ENCODE measurements at places on chromosomes 1 and 21.

DNA sequence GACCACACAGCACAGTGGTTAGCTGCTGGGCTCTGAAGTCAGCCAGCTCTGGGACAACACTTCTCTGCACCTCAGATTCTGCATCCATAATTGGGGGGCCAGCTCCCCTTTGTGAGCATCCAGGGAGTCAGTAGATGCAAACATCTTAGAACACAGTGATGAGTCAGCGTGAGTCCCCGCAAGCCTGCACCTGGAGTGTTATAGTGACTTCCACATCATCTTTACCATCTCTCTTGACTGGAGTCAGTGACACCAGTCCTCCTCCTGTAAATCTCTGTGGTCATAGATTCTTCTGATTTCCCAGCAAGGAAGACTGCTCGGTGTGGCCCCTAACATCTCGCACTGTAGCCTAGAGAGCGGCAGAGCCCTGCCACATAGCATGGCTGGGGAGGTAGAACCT lies 13.9 kb upstream of the EDN2 start:
- DNase-seq, result no peak

DNA sequence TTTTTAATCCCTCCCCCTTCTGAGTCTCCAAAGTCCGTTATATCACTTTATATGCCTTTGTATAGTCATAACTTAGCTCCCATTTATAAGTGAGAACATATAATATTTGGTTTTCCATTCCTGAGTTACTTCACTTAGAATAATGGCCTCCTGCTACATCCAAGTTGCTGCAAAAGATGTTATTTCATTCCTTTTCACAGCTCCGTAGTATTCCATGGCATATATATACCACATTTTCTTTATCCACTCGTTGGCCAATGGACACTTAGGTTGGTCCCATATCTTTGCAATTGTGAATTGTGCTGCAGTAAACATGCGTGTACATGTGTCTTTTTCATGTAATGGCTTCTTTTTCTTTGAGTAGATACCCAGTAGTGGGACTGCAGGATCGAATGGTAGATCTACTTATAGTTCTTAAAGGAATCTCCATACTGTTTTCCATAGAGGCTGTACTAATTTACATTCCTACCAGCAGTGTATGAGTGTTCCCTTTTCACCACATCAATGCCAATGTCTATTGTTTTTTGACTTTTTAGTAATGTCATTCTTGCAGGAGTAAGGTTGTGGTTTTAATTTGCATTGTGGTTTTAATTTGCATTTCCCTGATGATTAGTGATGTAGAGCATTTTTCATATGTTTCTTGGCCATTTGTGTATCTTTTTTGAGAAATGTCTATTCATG lies 12.3 kb downstream of the MAN1C1 start:
- DNase-seq, result no peak

DNA sequence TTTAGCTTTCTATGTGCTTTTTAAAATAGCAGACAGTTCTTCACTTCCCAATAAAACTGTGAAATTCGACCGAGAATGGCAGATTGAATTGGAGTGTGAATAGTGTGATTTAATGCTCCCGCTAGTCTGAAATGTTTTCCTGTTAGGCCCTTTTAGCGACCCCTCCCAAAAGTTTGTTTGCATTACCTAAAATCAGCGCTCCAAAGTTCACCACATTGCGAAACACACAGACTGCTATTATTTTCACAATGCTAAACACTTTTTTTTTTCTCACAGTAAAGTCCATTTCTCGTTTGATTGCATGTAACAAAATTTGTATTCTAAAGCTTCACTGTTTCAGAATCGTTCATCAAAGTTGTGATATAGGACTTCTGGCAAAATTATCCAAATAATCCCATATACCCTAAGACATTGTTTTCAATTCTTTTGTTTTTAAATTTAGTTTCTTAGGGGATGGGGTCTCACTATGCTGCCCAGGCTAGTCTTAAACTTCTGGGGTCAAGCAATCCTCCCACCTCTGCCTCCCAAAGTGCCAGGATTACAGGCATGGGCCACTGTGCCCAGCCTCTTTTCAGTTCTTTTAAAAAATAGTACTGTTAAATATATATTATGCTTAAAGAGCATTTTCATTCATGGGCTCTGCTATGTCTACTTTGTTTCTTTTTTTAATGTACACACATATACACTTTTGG lies 76.5 kb upstream of the USH2A start:
- DNase-seq, result no peak

- DNase-seq, result no peak
These were observed 43.9 kb downstream of the NAV1 start for GRCh38 chr1:201582705-201583442.

DNA sequence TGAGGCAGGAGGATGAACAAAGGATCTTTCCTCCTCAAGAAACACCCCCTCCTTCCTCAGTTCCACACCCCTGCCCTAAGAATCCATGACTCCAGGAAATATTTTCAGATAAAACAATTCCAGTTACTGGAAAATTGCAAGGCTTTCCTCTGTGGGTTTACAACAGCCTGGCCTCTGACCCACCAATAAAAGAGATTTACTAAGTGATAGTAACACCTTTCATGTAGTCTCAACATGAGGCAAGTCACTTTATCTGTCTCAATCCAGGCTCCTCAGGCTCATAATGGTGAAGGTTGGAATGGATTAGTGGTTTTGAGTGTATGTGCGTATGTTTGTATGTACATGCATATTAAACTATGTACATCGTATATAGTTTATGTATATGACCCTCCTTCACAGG lies 71.4 kb upstream of the PPP2R5A start:
- no peak for DNase-seq

- DNase-seq, result no peak
These were observed 15.3 kb downstream of the AGPAT3 start for GRCh38 chr21:43880111-43880985.

- DNase-seq, result no peak
These were observed 561.1 kb downstream of the NPHP4 start for GRCh38 chr1:5430911-5431697.

DNA sequence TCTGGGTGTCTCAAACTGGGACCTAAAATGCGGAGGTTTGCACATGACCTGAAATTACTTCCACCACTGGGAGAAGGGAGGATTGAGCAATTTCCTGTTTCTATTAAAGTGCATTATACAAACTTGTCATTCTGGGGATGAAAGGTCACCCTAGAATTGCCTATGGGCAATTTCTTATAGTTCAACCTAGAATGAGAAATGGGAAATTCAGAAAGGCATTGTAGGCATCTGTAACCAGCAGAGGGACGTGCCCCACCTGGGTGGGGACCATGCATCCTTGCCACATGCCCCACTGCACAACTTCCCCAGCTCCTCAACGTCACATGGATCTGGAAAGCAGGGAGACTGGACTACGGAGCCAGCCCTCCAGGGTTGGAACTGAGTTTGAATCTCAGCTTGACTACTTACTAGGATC lies 47.0 kb downstream of the MRPL39 start:
- DNase-seq, result no peak

GRCh38 chr1:94979656-94980581 lies 53.0 kb upstream of the CNN3 start:
- no peak for DNase-seq

DNA sequence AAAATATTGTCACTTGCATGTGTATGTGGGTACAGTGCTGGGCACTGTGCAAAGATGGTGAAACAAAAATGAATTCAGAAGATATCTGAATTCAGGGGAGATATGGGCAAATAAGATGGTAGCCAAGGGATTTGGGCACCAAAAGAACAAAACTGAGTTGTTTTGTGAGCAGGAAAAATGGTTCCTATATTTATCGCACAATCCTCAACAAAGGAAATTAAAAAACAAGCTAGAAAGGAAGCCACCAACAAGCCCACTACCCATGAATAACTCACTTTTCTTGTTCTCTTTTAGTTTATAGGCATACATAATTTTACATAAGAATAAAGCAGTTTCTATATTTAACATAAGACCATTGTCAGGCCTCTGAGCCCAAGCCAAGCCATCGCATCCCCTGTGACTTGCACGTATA lies 40.7 kb upstream of the VASH2 start:
- DNase-seq, result no peak

DNA sequence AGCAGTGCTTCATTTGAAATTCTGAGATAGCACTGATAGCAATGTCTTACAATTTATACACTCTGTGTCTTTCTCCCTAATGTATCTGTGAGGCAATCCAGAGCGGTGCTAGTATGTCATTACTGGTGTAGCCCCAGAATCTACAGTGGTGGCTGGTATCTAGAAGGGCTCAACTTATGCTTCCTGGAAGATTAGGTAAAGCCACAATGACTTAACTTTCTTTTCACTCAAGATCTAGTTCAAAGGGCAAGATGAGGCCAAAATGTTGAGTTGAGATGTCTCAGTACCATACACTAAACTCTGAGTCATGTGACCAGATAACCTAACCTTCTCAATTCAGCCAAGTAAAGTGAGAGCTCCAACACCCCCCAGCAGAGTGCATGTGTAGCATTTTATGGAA lies 77.5 kb downstream of the PAPPA2 start:
- no peak for DNase-seq

GRCh38 chr21:46048926-46049889 lies 48.7 kb upstream of the COL6A2 start:
- DNase-seq, result no peak

- no peak for DNase-seq
These were observed 55.7 kb downstream of the NID1 start for GRCh38 chr1:236009191-236009590.

DNA sequence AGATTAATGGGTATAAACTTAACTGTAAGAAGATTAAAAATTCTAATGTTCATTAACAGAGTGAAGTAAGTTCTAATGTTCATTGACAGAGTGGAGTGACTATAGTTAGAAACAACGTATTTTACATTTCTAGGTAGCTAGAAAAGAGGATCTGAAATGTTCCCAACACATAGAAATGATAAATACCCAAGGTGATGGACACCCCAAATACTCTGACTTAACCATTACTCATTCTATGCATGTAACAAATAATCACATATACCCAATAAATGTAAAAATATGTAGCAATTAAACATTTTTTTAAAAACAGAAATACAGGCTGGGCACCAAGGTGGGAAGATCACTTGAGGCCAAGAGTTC lies 62.1 kb downstream of the ABL2 start:
- no peak for DNase-seq

DNA sequence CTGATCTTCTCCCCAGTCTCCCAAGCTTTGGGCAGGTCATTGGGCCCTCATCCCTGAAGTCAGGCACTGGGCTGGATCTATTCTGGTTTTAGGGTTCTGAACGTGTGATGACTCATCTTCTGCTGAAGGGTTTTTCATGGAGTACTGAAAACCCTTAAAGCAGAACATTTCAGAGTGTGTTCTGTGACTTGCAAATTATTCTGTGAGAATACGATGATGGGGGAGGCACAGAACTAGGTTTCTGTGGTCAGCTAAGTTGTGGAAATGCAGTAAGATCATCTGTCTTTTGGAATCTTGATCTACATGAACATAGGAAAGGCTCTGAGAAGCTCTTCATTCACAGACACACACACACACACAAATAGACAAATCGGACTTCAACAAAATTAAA lies 46.2 kb downstream of the NAV1 start:
- DNase-seq, result no peak

DNA sequence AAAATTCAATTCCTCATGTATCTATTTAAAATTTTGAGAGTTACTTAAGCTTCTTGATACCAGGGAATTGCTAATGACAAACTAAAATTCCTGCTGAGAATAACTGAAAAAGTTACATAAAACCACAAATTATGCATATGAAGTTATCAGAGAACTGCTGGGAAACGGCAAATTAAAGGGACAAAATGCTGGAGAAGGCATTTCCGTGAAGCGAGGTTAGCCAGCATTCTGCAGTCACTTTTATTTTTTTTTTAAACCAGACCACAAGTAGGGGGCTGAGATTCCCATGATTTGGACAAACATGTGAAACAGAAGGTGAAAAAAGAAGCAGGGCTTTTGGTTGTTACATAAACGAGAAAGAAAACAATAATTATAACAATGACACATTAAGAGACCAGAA lies 737.6 kb upstream of the CHRM3 start:
- DNase-seq, result no peak

- no peak for DNase-seq
These were observed 214.2 kb downstream of the RERE start for GRCh38 chr1:8603220-8603616.

GRCh38 chr21:28418726-28419514 lies 573.8 kb downstream of the LTN1 start:
- no peak for DNase-seq

DNA sequence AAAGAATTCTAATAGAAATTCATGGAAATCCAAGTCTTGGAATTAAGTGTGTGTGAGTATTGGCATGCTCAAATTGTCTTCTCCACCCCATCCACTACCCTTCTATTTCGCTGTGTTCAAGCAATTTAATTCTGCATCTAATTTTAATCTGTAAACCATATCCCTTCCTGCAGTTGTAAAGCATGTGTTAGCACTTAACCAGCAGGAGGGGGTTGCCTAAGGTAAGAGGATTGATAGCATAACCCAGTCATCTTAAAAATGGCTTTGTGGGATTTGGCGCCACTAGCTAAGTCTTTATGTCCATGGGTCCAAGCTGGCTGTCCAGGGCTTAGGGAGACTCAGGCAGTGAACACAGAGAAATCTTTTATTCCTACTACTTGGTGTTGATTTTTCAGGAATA lies 210.3 kb downstream of the PTPRC start:
- no peak for DNase-seq

- no peak for DNase-seq
These were observed 1013.5 kb downstream of the KCNT2 start for GRCh38 chr1:195594773-195595172.

GRCh38 chr21:38619992-38620479 lies 121.8 kb upstream of the ERG start:
- no peak for DNase-seq

DNA sequence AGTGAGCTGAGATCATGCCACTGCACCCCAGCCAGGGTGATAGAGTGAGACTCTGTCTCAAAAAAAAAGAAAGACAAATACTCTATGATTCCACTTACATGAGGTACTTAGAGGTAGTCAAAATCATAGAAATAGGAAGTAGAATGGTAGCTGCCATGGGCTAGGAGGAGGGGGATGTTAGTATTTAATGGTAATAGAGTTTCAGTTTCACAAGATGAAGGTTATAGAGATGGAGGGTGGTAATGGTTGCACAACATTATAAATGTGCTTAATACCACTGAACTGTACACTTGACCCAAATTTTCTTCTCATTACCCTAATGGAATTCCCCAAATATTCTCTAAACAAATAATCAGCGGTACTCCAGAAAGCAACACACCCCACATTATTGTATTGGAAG lies 12.8 kb downstream of the EIF2B3 start:
- no peak for DNase-seq

GRCh38 chr1:7896994-7897393 lies 43.6 kb downstream of the TNFRSF9 start:
- DNase-seq, result no peak

- DNase-seq, result peak; percentile 14
These were observed 3.6 kb upstream of the RSPH1 start for GRCh38 chr21:42499444-42500112.
